ENCODE measurements at places on chromosomes 3 and 15.

- no peak for DNase-seq
Observed at GRCh38 chr3:127531821-127532220, 58.7 kb downstream of the TPRA1 start.

- no peak for DNase-seq
Observed at GRCh38 chr3:141452045-141452444, 34.8 kb upstream of the RASA2 start.

GRCh38 chr3:137778941-137779340 lies 14.8 kb downstream of the SOX14 start:
- no peak for DNase-seq

DNA sequence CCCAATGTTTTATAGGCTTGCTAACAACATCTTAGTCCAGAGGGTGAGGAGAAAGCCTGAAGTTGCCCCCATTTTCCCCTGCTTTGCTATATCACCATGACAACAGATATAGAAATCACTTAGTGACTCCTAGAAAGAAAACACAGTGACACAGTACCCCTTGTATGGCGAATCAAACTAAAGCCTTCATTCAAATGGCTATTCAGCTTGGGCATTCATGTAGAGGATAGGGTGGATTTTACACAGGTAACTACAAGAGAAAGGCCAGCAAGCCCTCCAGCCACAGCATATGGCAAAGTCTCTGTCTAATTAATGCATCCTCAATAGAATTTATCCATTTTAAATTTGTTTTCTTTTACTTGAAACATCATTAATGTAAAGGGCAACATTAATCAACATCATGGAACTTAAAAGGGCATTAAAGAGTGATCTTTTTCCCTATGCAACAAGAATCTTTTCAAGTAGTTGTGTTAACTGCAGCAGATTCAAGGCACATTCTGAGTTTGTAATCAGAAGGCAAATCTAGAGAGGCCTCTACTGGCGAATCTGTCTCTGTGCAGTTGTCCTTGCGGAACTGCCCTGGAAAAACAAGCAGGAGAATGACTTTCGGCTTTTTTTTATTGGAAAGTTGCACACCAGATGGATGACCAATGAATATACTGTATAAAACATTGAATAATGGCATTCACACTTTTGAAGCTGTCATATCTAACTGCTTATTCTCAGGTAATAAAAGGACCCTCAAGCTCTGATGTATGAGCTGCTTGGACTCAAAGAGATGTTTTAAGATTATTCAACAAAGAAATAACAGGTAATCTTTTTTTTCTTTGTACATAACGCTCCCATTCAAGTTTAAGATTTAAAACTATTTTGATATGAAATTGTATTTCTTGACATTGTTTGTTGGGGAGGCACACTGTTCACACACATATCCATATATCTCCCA lies 621.7 kb upstream of the AGTR1 start:
- DNase-seq: no peak

DNA sequence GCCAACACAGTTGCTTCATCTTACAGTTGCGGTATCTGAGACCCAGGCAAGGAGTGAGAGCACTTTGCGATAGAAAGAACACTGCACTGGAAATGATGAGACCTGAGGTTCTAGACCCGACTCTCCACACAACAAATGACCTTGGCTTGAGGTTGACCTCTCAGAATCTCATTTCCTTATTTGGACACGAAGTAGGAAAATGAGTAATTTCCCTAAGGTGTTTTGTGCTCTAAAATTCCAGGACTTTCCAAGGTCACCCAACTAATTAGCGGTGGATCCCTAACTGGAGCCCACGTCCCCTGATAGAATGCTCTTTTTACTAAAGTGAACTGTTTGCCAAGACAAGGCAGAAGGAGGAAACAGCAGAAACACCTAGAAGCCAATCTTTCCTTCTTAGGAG lies 26.7 kb upstream of the FBN1 start:
- DNase-seq: no peak

DNA sequence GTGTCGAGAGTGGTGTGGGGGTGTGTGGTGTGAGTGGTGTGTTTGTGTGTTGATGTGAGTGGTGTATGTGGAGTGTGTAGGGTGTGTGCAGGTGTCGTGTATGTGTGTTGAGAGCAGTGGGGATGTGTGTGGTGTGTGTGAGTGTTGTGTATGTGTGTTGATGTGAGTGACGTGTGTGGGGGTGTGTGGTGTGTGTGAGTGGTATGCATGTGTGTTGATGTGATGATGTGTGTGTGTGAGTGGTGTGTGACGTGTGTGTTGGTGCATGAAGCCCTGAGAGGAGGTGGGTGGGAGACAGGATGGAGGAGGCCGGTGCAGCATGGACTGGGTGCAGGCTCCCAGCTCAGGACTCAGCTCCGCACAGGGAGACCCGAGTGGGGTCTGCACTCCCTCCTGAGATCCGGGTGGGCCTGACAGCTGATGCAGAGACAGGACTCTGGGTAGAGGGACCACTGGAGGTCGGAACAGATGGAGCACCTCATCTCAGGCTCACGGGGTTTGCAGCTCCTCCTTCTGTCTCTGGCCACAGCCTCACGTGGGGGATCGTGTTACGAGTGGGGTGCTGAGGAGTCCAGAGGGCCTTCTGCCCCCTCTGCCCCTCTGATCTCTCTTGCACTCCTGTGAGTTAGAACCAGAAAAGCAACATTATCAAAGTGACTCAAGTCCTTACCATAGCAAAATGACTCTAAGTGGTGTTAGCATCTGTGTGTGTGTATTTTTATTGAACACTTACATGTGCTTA lies 41.3 kb downstream of the ARNT2 start:
- DNase-seq: no peak

GRCh38 chr3:192831111-192831644 lies 86.5 kb downstream of the MB21D2 start:
- DNase-seq: peak; percentile 14

- no peak for DNase-seq
Observed at GRCh38 chr3:37183375-37183831, 9.0 kb upstream of the LRRFIP2 start.

DNA sequence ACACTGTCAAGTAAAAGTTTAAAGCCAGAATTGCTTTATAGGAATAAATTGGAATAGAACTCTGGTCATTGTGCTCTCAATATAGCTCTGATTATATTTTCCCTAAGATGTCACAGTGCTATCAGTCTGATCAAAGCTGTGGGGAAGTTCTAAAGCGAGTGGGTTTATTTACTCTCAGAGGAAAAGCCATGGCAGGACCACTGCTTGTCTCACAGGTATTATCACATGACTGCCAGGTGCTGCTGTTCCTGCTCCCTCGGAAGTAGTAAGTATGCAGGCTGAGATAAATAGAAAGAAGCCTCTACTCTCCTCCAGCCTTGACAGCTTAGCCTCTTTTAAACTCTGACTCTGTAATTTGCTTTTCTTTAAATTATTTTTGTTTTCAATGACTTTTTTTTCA lies 49.1 kb upstream of the UTS2B start:
- DNase-seq: no peak

DNA sequence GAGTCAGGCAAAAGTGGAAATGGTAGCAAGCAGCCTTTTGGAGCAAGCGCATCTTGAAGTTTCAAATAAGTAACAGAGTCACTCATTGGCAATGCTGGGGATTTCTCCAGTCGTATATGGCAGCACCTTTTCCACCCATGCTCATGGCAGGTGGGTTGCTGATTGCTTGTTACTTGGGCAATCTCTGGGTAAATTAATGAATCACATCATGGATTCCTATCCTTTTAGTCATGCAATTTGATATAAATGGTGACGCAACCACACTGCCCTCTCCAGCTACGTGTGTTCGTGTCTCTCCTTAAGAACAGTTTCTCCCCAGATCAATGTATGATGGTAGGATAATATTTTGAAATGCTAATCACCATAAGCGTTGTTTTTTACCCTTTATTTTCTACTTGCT lies 339.9 kb upstream of the KCNH8 start:
- no peak for DNase-seq

DNA sequence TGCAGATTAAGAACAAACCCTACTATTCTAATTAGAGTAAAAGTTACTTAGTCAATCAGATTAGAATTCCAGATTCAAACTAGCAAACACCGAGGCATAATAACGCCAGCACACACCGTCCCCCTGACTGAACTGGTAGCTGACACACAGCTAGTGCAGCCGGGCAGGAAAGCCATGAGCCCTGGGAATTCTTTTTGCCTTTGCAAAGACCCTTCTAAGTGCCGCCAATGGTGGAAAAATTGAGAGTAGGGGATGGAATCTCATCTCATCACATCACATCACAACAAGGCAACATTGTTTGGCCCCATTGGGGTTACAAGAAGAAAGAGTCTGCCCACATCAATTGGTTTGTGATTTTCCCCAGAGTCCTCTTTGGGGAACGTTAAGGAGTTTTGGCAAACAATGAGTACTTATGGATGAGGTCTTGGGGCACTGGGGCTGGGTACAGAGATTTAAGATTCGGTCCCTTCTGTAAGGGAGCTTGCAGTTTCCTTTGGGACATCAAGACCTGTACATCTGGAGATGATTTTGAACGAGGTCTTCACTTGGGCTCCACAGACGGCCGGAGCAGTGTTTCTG lies 120.4 kb upstream of the MEF2A start:
- DNase-seq: no peak

- no peak for DNase-seq
Observed at GRCh38 chr15:78797951-78798350, 13.3 kb downstream of the ADAMTS7 start.

DNA sequence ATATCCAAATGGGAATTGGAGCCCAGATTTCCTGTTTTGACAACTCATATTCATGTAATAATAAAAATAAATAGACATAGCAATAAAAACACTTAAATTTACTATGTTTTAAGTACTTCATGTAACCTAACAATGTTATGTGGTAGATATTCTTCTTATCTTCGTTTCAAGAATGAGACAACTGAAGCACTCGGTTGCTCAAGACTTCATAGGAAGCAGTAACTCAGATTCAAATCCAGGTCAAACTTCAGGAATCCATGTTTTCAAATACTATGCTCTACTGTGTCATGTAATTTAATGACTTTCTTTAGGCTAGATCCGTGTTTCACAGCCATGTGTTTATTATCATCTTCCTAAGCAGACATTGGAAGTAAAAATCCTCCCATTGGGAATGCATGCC lies 492.2 kb downstream of the CNTN3 start:
- no peak for DNase-seq

DNA sequence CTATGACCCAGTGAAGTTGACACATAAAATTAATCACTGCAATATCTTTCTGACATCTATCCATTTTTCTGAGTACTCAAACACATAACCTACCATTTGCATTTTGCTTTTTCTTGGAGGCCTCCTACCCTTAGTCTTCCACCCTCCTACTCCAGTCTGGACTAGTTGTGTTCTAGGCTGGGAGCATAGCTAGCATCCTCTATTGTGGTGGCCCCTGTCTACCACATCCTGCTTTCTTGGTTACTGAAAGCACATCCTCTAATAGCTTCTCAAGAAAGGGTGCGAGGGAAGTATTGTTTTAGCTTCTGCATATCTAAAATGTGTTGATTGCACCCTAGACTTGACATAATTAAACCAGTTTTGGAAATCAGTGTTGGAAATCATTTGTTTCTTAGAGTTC lies 176.5 kb downstream of the THSD4 start:
- no peak for DNase-seq

DNA sequence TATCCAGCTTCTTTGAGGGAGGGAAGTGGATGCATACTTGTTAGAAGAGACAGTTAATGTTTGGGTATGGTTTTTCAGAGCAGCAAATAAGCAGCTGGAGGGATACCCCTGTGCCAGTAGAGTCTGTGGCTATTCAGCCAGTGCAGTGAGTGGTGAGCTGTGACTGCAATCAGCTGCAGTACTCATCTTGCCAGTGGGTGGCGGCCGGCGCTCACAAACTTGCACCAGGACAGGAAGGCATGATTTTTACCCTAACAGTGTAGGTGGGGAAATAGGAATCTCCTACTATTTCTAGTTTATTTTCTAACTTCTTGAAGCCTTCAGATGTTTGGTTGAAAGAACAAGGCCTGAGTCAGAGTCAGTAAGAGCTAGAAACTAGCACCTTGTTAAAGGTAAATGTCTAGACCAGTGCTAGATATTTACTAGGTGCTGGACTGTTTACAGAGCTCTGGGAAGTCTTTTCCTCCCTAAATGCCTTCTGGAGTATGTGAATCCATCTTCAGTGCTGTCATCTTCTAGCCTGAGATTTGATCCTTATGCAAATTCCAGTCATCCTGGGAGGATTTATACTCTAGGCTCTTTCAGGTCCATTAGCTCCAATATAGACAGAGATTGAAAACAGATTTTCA lies 23.6 kb downstream of the TIMP4 start:
- DNase-seq: peak; percentile 41

DNA sequence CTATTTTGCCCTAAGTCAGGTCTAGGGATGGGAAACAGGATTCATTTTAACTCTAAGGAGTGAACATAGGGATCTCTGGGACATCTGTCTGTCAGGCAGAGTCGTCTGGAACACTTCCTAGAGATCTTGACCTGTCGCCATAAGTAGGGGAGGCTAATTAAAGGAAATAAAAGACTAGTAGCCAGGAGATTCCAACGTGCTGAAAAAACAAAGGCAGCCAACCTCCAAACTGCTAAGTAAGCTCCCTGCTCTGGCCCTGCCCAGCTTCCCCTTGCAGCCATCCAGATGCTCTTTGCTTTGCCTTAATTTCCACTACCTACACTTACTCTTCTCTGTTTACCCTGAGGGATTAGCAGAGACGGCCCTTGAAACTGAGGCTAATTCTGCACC lies 18.4 kb upstream of the TSEN2 start:
- no peak for DNase-seq

DNA sequence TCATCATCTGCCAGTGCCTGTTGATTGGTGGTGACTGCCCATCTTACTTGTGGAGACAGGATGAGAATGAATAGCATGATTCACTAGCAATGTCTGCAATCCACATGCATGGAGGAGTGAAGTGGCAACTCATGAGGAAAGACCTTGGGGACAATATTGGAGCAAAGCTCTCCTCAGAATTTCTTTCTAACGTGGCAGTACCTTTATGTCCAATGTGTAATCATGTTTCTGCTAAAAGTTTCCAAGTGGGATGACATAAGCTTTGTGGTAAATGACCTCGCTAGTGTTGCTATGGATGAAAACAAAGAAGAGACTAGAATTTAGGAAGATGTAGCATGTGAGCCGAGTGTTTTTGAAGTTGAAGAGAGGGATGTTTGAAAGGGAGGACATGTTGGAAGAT lies 117.8 kb downstream of the CPNE4 start:
- DNase-seq: no peak

GRCh38 chr15:69976366-69976994 lies 121.2 kb downstream of the TLE3 start:
- DNase-seq: peak; percentile 18

- DNase-seq: no peak
Observed at GRCh38 chr3:194387926-194388418, 11.1 kb downstream of the GP5 start.

DNA sequence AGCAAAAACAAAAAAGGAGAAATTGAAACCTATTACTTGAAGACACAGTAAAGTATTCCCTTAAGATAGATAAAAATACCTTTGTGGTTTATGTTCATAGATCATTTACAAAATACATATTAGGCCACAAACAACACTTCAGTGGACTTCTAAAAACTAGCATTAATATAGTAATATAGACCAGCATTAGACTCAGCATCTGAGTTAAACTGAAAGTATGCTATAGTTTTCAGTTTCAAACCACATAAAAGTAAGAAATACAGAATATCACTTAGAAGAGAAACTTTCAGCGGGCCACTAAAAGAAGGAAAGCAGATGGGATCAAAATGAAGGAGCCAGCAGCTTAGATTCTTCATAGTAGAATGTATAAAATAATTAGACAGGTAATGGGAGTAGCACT lies 86.6 kb downstream of the MSL2 start:
- no peak for DNase-seq
